T1000 (cell line): ENCODE measurements at places on chromosomes 7 and 10.

- DNase-seq, result no peak
These were observed 409.5 kb downstream of the GLRX3 start for GRCh38 chr10:130545697-130546096.

GRCh38 chr10:86651631-86652331, 2.6 kb upstream of the OPN4 start:
- DNase-seq, result no peak

DNA sequence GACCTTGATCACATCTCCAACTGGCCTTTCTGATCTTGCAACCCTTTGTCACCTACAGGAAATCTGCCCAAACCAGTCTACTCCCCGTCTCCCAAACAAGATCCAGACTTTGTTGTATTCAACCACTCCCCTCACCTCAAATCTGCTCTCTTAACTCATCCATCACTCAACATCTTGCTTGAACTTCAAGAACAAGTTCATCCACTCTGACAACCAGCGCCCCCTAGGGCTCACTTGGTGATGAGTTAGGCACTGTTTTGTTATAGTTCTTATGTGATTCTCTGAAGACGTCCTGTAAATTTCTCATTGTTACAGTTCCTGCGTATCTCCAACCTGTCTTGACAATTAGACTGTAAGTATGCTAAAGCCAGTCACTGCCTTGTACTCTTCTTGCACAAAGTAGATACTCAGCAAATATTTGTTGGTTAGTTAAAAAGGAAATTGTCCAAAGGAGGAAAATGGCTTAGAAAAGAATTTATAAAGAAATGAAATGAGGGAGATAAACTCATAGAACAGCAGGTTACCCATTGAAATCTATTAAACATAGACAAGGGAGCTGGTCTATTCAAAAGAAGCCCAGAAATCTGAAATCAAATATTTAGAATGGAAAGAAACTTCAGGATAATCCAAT, 5.3 kb downstream of the FRMD4A start:
- no peak for DNase-seq

DNA sequence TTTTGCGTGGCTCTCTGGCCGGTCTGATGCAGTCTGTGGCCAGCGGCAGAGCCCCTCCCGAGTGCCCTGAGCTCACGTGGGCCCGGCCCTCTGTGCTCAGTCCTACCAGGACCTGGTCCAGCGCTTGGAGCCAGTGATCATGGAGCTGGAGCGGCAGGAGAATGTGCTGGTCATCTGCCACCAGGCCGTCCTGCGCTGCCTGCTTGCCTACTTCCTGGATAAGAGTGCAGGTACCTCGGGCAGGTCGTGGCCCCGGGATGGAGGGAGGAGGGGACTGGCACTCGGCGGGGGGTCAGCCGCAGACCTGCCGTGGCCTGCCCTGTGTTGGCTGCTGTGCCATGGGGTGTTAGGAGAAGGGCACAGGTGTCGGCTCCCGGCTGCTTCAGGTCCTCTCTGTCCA, 20.0 kb downstream of the PFKFB3 start:
- no peak for DNase-seq

GRCh38 chr7:134932707-134933370, 53.5 kb upstream of the AGBL3 start:
- DNase-seq, result no peak

DNA sequence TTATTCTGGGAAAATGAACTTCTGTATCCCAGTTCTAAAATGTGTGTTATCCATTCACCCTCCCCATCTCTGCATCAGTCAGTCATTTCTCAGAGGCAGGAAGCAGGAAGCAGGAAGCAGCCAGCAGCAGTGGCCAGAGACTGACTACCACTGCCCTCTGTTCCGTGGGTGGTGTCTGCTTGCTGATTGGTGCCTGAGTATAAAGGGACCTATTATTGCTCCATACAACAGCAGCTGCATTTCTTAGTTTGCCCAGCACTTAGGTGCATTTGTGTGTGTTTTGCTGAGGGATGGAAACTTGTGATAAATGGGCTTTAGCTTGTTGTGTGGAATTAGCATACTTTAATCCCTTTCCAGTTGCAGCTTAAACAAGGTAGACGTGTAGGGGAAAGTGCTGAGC, 582.2 kb downstream of the SORCS1 start:
- no peak for DNase-seq

DNA sequence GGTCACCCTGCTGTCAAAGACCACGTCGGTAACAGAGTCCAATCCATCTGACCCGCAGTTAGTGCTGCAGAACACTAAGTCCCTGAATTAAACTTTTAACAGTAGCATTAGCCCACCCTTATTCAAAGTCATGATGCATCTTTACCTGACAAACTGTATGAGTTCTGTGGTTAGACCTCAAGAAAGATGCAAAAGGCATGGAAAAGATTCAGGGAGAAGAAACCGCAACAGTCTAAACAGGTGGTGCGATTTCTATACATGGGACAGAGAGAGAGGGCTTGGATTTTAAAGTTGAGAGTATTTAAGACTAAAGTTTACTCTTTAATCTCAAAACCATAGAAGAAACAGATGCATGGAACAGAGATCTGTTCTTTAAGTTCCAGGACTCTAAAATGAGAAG, 103.3 kb upstream of the NFE2L3 start:
- no peak for DNase-seq

DNA sequence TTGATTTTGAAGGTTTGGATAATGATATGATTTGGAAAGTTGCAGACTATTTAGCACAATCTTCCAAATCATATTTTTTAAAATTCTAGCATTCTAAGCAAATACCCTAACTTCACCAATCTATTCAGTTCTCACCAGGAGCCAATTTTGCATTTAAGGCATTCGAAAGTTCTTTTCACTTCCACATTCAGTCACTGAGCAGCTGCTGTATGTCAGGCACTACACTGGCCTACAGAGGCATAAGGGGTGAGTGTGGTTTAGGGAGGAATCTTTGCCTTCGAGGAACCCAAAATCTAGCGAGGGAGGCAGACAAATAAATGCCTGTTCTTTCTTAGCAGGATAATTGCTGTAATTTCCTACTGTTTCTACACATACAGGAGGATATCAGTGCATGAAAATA, 10.7 kb upstream of the UCN3 start:
- DNase-seq, result no peak

DNA sequence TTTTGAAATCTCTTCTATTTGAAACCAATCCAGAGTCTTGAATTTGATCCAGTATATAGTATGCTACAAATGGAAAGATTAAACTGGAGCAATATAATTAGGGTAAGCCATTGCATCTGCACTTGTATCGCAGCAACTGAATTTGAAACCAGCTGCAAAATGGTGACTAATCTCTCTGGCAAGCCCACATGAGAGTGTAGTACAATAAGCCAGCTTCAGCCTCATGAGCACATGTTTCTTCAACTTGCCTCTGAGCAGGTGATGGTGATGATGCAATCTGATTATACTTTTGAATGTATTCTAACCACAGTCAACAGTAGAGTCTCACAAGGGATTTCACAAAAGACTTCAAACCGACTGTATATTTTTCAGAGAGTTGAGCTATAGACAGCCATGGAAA, 829 bp upstream of the RPA3 start:
- DNase-seq, result peak; percentile 15

DNA sequence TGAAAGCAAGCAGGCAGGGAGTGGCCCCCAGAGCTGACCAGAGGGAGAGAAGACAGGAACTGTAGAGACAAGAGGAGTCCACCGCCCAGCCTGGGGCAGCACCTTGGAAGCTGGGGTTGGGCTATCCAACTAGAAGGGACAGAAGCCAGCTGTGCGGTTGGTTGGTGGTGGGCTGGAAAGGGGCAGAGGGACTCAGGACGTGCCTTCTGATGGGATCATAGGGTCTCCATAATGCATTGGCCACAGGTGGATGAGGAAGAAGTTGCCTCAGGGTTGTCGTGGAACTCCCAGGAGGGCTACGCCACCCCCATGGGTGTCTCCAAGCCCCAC, 114.0 kb upstream of the RET start:
- no peak for DNase-seq

- DNase-seq, result no peak
These were observed 268.1 kb downstream of the PRKG1 start for GRCh38 chr10:51342381-51342780.

- DNase-seq, result no peak
These were observed 20.8 kb downstream of the BRAF start for GRCh38 chr7:140903741-140904480.

DNA sequence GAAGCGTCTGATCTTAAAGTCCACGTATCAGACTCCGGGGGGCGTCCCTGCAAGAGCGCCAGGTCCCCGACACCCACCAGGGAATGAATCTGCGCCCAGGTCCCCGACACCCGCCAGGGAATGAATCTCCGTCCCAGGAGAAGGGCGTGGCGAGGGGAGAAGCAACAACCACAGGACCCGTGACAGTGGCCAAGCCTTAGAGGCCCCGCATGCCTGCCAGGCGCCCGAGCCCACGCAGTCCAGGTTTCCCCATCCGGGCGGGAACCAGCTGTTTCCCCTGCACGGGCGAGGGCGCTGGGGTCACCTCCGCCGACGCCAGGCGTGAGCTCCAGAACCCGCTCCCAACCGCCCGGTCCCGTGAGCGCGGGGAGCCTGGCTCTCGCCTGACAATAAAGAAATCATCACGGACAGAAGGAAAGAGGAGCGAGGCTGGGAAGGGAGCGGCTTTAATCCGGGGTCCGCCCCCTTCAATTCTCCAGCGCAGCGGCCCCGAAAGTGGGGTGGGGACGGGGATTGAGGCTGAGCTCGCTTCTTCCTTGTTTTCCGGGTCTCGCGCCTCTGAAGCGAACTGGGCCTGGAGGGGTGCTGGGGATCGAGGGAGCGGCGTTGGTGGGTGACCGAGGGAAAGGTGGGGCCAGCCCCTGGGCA, 29.0 kb upstream of the BMS1 start:
- no peak for DNase-seq

- DNase-seq, result no peak
These were observed 3.5 kb downstream of the RHOBTB1 start for GRCh38 chr10:60940446-60940845.

DNA sequence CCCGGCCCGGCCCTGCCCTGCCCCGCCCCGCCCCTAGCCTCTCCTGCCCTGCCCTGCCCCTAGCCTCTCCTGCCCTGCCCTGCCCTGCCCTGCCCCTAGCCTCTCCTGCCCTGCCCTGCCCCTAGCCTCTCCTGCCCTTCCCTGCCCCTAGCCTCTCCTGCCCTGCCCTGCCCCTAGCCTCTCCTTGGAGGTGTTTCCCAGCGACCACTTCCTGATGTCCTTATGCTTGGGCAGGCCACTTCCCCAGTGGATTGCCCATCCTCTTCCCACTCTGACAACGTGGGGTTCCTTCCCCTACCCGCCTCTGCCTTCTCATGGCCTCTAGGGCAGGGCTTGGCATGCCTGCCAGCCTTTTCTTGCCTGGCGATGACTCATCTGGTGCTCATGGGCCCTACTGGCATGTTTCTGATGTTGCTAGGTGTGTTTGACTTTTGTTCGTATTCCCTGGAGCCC, 21.2 kb downstream of the PRXL2A start:
- peak; percentile 82 for DNase-seq

DNA sequence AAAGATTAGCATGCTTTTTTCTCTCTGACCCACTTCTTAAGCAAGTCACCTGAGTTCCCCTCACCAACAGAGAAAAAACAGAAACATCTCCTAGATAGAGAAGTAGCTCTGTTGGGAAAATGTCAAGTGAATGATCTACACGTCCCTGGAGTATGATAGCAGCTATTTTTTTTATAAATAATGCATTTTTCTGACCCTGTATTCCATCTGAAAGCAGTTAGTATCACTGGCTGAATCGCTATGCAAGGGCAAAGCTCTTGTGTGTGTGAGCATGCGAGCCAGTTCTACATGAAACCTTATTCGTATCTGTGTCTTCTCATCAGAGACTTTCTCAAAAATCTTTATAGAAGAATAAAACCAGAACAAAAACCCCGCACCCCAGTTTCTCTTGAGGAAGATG, 8.2 kb downstream of the ANKMY2 start:
- no peak for DNase-seq

DNA sequence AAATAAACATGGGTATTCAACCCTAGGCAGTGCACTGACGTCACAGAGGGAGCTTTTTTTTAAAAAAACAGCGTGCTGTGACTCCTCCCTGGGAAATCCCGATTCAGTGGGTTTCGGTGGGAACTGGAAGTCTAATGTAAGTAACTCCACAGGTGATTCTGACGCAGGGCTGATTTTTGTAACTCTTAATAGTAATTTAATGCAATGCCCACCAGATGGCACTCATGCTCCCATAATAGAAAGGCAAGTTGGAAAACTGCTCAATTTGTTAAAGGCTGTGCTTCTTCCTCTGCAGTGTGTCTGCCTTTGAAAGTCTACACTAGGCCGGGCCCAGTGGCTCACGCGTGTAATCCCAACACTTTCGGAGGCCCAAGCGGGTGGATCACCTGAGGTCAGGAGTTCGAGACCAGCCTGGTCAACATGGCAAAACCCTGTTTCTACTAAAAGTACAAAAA, 10.9 kb upstream of the RSU1 start:
- no peak for DNase-seq

DNA sequence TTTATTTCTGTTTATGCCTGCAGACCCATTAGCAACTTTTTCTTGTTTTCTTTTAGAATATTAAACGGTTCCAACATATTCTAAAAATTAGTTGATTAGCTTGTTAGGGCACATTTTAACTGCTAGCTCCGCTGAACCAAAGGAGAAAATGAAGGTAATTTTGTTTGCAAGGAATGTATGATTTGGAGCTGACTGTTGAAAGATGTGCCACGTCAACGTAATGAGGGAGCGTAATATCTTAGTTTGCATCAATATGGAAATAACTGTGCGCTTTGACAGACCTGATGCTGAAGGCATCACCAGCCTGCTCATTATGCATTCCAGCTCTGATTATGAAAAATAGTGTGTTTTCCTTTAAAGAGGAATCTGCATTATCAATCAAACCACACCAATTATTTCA, 102.0 kb upstream of the CTBP2 start:
- no peak for DNase-seq

GRCh38 chr10:72260976-72261783, 12.5 kb upstream of the DDIT4 start:
- DNase-seq, result no peak

DNA sequence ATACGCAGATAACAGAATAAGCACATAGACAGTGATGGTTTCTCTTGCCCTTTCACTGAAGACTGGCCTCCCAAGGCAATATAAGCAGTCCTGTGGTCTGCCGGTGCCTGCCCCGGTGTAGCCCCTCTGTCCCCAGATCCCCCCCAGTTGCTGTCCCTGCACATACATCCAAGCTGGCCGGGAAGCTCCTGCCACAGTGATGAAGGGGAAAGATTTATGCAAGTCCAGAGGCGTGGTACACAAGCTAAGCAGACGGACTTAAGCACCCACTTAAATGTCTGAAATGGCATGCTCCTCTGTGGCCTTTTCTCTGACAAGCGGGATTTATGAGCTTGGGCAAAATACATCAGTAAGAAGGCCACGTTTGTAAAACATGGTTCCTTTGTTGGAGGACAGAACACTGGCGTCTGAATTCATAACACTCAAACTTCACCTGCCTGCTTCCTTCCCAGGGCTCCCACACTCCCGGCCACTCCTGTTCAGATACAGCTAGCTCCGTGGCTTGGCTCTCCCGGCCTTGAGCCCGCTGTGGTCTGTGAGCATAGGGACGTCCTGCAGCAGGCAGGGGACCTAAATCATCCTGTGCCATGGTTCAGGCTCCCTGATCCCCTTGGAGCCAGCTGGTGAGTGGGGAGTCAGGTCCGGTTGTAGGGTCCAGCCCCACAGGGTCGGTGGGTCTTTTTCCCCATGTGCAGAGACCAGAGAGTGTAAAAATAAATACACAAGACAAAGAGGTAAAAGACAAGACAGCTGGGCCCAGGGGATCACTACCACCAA, 61.7 kb upstream of the PPP2R2D start:
- DNase-seq, result no peak
